Activated CD8-positive, alpha-beta memory T cell treated with anti-CD3 and anti-CD28 coated beads, Interleukin-2, amount 10 ng/mL, durations not matched to agents 7 days and 5 days (primary cell): ENCODE measurements at places on chromosomes 2 and 18. TPM values are rescaled to one million over a fixed set of nuclear protein-coding genes. Genes with fewer than 3 reads are reported as not detected.
A peak's percentile ranks its signal among the peaks of the same experiment; 100 is the strongest.

- H3K36me3 ChIP-seq, result peaks cover 15% of the 10 kb centered on the region
- H3K27ac ChIP-seq, result no peak overlapping the region
- no peak for DNase-seq
- no peak overlapping the region for H3K4me3 ChIP-seq
- H3K4me1 ChIP-seq, result peaks cover 39% of the 10 kb centered on the region
- H3K27me3 ChIP-seq, result no peaks in the 10 kb centered on the region
These were observed 205.8 kb downstream of the PRKCE start for GRCh38 chr2:45857275-45857609.

- no peak overlapping the region for H3K27ac ChIP-seq
- no peak overlapping the region for H3K4me3 ChIP-seq
- no peaks in the 10 kb centered on the region for H3K27me3 ChIP-seq
- H3K4me1 ChIP-seq, result peaks cover 61% of the 10 kb centered on the region
These were observed 41.9 kb downstream of the KCMF1 start for GRCh38 chr2:85012855-85013254.

DNA sequence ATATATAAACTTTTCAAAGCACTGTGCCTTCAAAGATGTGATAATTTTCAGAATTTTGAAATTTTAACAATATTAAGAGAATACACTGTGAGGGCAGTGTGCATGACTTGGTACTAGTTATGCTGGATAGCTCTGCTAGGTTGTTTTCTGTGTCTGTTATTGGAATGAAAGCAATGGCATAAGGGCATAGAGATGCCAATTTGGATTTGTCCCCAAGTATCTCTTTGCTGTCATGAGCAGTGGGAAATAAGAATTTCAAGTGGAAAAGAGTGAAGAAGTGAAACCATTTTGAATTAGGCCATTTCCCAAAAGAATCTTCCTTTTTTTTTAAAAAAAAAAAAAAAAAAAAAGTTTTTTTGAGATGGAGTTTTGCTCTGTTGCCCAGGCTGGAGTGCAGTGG is 76.8 kb downstream of the SLC39A10 start:
- no peaks in the 10 kb centered on the region for H3K27me3 ChIP-seq
- no peak overlapping the region for H3K4me3 ChIP-seq
- DNase-seq, result no peak
- H3K36me3 ChIP-seq, result peaks cover 47% of the 10 kb centered on the region
- H3K27ac ChIP-seq, result no peak overlapping the region
- peaks cover 4% of the 10 kb centered on the region for H3K4me1 ChIP-seq

GRCh38 chr2:225027061-225027762 is 15.1 kb downstream of the DOCK10 start:
- no peak for DNase-seq
- H3K36me3 ChIP-seq, result peaks cover 36% of the 10 kb centered on the region
- no peak overlapping the region for H3K4me3 ChIP-seq
- peak overlapping the region; percentile 20 for H3K27ac ChIP-seq
- H3K27me3 ChIP-seq, result no peaks in the 10 kb centered on the region

GRCh38 chr2:42492691-42493467 is 903 bp downstream of the KCNG3 start:
- H3K4me3 ChIP-seq, result no peak overlapping the region
- peak; percentile 47 for DNase-seq
- H3K27me3 ChIP-seq, result peaks cover 51% of the 10 kb centered on the region
- no peak overlapping the region for H3K27ac ChIP-seq

GRCh38 chr2:26196683-26197418 is 24.0 kb downstream of the GAREM2 start:
- no peaks in the 10 kb centered on the region for H3K27me3 ChIP-seq
- no peak overlapping the region for H3K4me3 ChIP-seq

- H3K36me3 ChIP-seq, result no peaks in the 10 kb centered on the region
- no peak overlapping the region for H3K4me3 ChIP-seq
- no peak for DNase-seq
- peaks cover 19% of the 10 kb centered on the region for H3K27me3 ChIP-seq
- H3K4me1 ChIP-seq, result no peaks in the 10 kb centered on the region
- no peak overlapping the region for H3K27ac ChIP-seq
These were observed 72.5 kb upstream of the RNF152 start for GRCh38 chr18:61965311-61965710.

GRCh38 chr18:43735570-43735969 is 458.3 kb upstream of the SYT4 start:
- DNase-seq, result no peak
- H3K4me3 ChIP-seq, result no peak overlapping the region
- H3K4me1 ChIP-seq, result no peaks in the 10 kb centered on the region
- H3K27me3 ChIP-seq, result no peaks in the 10 kb centered on the region

GRCh38 chr2:150889141-150889540 is 372.5 kb downstream of the RBM43 start:
- DNase-seq, result no peak
- H3K36me3 ChIP-seq, result no peaks in the 10 kb centered on the region
- no peak overlapping the region for H3K27ac ChIP-seq

DNA sequence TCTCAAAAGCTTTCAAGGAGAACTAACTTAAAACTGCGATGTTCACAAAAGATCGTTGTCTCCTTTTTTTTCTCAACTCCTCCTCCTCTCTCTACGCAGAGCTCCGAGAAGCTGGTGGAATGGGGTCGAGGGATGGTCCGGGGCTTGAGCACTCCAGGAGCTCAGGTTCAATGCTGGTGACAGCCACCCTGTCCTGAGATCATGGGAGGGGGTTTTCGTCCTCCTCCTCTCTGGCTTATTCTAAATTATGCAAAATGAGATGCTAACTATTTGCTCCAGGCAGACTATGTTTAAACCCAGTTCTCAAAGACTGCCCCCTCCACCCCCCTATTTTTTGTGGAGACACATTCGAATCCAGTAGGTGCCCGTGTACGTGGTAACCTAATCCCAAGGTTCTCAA is 11.8 kb downstream of the TSHZ1 start:
- H3K4me1 ChIP-seq, result peaks cover 31% of the 10 kb centered on the region
- no peaks in the 10 kb centered on the region for H3K27me3 ChIP-seq
- no peak overlapping the region for H3K27ac ChIP-seq
- peaks cover 2% of the 10 kb centered on the region for H3K36me3 ChIP-seq
- DNase-seq, result no peak

DNA sequence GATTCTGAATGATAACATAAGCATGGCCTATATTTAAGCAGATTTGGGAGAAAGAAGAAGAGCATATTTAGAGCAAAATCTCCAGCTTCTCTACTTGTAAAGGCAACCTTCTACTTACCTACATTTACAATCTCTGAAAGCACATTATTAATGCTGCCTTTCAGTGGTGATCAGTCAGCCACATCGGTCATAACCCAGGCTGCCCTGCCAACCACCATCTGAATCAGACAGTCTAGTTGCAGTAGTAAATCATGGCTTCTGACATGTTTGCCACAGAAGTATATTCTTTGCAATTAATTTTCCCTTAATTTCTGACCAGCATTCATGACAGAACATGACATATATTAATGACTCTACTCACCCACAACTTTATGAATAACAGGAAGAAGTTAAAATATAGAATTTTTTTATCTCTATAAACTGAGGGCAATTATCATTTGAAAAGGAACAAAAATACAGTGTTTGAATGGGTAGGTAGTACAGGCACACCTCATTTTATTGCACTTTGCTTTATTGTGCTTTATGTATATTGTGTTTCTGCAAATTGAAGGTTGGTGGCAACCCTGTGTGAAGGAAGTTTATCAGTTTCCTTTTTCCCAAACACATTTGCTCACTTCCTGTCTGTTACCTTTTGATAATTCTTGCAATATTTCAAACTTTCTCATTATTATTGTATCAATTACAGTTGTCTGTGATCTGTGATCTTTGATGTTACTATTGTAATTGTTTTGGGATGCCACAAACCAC is 531.6 kb upstream of the CHAC2 start:
- no peaks in the 10 kb centered on the region for H3K36me3 ChIP-seq

GRCh38 chr2:210928714-210929113 is 372.3 kb downstream of the CPS1 start:
- H3K4me3 ChIP-seq, result no peak overlapping the region
- no peaks in the 10 kb centered on the region for H3K36me3 ChIP-seq
- H3K27me3 ChIP-seq, result no peaks in the 10 kb centered on the region
- DNase-seq, result no peak
- H3K4me1 ChIP-seq, result no peaks in the 10 kb centered on the region
- no peak overlapping the region for H3K27ac ChIP-seq

- no peak overlapping the region for H3K27ac ChIP-seq
- no peak overlapping the region for H3K4me3 ChIP-seq
- DNase-seq, result no peak
- no peaks in the 10 kb centered on the region for H3K27me3 ChIP-seq
- no peaks in the 10 kb centered on the region for H3K36me3 ChIP-seq
These were observed 222.6 kb downstream of the NCKAP5 start for GRCh38 chr2:133345638-133346037.

DNA sequence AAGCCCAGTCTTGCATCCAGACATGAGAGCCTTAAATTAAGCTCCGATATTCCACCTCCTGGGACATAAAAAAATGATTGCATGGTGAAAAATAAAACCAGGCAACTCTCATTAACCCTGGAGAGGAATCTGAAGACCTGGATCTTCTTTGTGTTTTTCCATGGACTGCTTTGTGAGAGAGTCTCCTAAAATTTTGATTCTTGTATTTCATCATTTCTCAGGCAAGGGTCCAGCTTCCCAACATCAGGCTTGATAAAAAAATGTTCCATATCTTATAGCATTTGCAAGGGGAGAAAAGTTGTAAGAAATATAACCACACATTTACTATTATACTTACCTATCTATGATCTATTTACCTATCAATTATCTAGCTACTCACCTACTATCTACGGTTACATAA is 327.5 kb upstream of the SPHKAP start:
- no peak overlapping the region for H3K4me3 ChIP-seq
- H3K4me1 ChIP-seq, result no peaks in the 10 kb centered on the region
- no peaks in the 10 kb centered on the region for H3K36me3 ChIP-seq
- no peak overlapping the region for H3K27ac ChIP-seq

DNA sequence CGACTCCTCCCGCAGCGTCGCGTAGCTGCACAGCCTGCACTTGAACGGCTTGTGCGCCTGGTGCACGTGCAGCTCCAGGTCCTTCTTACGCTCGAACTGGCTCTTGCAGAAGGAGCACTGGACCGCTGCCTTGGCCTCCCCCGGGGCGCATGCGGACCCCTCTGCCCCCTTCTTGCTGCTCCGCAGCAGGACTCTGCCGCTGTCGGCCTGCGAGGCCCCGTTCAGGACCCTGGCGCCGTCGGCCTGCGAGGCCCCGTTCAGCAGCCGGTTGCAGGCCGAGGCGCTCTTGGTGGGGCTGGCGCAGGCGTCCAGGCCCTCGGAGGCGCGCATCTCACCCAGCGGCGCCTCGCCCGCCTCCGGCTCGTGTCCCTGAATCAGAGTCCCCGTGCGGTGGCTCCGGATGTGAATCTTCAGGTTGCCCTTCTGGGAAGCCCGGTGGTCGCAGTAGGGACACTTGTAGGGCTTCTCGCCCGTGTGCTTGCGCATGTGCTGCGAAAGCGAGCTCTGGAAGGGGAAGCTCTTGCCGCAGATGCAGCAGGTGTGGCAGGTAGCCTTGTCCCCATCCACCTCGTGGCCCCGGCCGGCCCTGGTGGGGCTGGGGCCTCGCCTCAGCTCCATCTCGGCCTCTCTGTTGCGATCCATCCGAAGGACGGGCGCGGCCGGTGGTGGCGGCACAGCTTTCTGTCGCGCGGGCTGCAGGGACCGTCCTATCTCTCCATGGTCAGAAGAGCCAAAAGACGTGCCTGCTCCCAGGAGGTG is 52.5 kb downstream of the ZNF516 start:
- no peaks in the 10 kb centered on the region for H3K27me3 ChIP-seq
- DNase-seq, result peak; percentile 12
- H3K27ac ChIP-seq, result no peak overlapping the region
- H3K36me3 ChIP-seq, result no peaks in the 10 kb centered on the region
- no peaks in the 10 kb centered on the region for H3K4me1 ChIP-seq

- DNase-seq, result no peak
- H3K27me3 ChIP-seq, result no peaks in the 10 kb centered on the region
- H3K27ac ChIP-seq, result peak overlapping the region; percentile 96
- peaks cover 22% of the 10 kb centered on the region for H3K36me3 ChIP-seq
- H3K4me1 ChIP-seq, result peaks cover 34% of the 10 kb centered on the region
These were observed 131.0 kb downstream of the PHLPP1 start for GRCh38 chr18:62846313-62846712.

- no peak overlapping the region for H3K4me3 ChIP-seq
- no peak overlapping the region for H3K27ac ChIP-seq
- no peaks in the 10 kb centered on the region for H3K4me1 ChIP-seq
- no peaks in the 10 kb centered on the region for H3K36me3 ChIP-seq
- peak; percentile 2 for DNase-seq
- peaks cover 7% of the 10 kb centered on the region for H3K27me3 ChIP-seq
These were observed 111.3 kb upstream of the SIX2 start for GRCh38 chr2:45120546-45120945.

DNA sequence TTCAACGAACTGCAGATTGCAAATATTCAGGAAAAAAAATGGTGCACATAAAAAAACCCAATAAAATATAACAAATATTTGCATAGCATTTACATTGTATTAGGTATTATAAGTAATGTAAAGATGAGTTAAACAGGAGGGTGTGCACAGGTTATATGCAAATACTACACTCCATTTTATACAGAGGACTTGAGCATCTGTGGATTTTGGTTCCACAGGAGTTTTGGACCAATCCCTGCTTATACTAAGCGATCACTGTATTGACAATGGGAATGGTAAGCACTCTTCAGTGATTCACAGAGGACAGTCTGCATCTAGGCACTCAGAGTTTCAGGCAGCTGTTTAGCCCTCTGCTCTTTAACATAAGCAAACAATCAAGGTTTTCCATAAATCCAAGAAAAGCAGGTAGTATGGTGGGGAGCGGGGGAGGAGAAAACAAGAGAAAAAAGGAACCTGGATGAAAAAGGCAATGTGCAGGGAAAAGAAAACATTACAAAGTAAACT is 206.0 kb upstream of the PARD3B start:
- no peaks in the 10 kb centered on the region for H3K36me3 ChIP-seq
- H3K4me1 ChIP-seq, result no peaks in the 10 kb centered on the region
- H3K4me3 ChIP-seq, result no peak overlapping the region
- DNase-seq, result no peak
- H3K27ac ChIP-seq, result no peak overlapping the region

DNA sequence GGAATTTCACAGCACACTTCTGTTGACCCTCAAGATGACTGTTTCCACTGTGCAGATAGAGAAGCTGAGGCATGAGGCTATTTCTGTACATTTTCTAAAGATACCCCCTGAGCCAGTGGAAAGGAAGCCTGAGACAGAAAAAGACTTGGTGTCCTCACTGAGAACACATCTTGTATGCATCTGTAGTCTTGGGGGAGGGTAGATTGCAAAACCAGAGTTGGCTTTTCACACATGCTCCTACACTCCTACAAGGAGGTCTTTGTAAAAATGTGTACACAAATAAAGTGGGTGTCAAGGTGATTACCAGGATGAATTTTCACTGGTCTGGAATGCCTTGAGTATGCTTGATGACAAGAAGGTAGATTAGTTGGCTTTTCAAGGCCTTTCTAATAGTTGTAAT is 98.0 kb downstream of the KCTD18 start:
- peaks cover 31% of the 10 kb centered on the region for H3K4me1 ChIP-seq
- H3K27me3 ChIP-seq, result no peaks in the 10 kb centered on the region
- no peak overlapping the region for H3K27ac ChIP-seq
- H3K36me3 ChIP-seq, result peaks cover 32% of the 10 kb centered on the region

- no peak for DNase-seq
- H3K4me1 ChIP-seq, result no peaks in the 10 kb centered on the region
- no peak overlapping the region for H3K27ac ChIP-seq
These were observed 21.5 kb upstream of the PKDCC start for GRCh38 chr2:42026272-42026671.

The RNF144A gene
- 20.0 TPM for total RNA-seq

The WDR12 gene
- total RNA-seq, result 81.7 TPM

The MALT1 gene
- 30.3 TPM for total RNA-seq

The GPR148 gene
- not detected for total RNA-seq

The GORASP2 gene
- total RNA-seq, result 45.3 TPM

The RBFA gene
- 28.6 TPM for total RNA-seq

The PROKR1 gene
- not detected for total RNA-seq

The IL1B gene
- not detected for total RNA-seq

The MDH1B gene
- total RNA-seq, result 0.32 TPM

The CXCR1 gene
- 0.54 TPM for total RNA-seq

The HOXD8 gene
- not detected for total RNA-seq

The ALPG gene
- not detected for total RNA-seq

The IL37 gene
- total RNA-seq, result not detected

The RGPD3 gene
- total RNA-seq, result not detected
